Kidney (tissue), 22 donors: ENCODE measurements at places on chromosomes 5 and 9. TPM values are rescaled to one million over a fixed set of nuclear protein-coding genes. Genes with fewer than 3 reads are reported as not detected.

DNA sequence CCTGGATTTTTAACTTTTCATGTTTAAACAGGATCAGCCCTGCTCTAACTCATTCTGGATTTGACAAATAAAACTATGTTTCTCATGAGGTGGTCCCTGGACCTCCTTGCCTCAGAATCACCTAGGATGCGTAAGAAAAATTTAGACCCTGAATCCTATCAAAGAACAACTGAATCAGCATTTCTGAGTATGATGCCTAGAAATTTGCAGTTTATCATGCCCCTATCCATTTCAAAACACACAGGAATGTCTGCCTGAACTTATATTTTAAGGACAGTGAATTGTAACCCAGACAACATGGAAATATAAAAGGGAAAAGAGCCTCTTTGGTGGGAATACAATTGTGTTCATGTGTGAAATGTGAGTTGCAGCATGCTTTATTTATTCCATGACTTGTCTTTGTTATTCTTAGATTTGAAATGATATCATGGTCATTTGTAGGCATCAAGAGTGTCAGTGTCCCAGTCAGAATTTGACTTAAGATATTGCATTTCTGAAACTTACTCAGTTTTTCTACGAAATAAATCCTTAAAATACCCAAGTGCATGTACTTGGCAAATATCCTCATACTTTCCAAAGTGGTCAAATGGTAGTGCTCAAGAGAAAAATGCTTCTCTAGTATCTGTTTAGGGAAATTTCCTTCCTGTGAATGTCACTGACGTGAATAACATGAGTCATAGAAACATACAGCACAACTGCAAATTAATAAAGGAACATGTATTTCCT, 144.3 kb downstream of the GIN1 start:
- no peak for DNase-seq

- no peak for DNase-seq
Observed at GRCh38 chr5:73515232-73515631, 17.0 kb downstream of the BTF3 start.

DNA sequence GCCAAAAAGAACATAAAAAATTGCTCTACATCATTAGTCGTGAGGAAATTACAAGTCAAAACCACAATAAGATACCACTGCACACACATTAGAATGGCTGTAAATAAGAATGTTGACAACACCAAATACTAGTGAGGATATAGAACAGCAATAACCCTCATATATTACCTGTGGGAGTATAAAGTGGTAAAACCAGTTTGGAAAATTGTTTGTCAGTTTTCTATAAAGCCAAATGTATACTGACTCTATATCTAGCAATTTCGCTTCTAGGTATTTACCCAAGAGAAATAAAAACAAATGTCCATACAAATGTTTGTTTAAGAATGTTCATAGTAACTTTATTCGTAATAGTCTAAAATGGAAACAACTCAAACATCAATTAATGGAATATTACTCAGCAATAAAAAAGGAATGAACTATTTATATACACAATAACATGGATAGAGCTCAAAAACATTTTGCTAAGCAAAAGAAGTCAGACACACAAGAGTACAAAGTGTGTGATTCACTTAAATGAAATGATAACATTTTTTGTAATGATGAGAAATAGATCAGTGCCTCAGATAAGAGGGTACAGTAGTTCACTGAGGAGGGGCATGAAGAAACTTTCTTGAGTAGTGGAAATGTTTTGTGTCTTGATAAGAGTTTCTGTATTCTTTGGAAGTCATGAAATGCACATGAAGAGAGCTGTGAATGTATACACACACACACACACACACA, 219.6 kb upstream of the ZNF462 start:
- no peak for DNase-seq

DNA sequence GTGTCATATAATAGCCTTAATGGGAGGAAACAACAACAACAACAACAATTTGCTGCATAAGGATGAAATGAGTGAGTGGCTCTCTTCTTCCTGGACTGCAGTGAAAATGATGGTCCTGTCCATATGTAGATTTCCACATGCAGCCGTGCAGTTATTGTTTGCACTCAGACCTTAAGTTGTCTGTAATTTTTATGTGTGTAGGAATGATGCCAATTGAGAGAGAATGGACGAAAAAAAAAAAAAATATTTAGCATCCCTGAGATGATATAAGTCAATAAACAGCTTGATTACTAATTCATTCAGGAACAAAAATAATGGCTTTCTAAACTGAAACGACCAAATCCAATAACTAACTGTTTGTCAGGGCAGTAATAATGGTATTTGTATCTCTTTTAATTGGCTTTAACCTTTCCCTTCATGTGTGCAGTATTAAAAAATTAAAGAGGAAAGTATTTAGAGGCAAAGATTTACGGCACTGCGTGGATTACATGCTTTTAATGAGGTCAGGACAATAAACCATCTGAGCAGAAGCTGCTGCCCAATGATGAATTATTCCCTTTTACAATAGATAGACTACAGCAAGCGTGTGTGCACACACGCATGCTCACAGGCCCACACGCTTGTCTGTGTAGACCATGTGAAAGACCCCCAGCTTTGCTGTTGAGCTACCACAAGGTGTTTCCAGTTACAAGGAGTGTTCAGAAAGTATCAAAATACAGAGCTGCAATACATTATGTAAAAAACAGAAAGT, 459.5 kb upstream of the WWC1 start:
- no peak for DNase-seq

- DNase-seq: no peak
Observed at GRCh38 chr9:15132091-15132490, 174.9 kb downstream of the TTC39B start.

DNA sequence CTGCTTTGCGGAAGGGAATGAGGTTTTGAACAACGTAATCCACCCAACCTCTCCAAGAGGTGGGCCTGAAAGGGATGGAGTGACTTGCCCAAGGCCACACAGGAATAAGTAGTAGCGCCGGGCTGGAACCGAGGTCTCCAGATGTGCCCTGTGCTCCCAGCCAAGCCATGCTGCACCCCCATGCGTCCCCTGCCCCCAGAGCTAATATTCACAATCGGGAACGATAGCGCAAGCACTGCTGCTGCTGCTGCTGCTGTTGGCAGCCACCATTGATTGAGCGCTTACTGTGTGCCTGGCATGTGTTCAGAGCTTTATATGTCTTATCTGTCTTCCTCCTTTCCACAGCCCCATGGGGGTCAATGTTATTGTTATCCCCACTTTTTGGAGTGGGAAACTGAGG, 43.9 kb downstream of the AMBP start:
- DNase-seq: no peak

DNA sequence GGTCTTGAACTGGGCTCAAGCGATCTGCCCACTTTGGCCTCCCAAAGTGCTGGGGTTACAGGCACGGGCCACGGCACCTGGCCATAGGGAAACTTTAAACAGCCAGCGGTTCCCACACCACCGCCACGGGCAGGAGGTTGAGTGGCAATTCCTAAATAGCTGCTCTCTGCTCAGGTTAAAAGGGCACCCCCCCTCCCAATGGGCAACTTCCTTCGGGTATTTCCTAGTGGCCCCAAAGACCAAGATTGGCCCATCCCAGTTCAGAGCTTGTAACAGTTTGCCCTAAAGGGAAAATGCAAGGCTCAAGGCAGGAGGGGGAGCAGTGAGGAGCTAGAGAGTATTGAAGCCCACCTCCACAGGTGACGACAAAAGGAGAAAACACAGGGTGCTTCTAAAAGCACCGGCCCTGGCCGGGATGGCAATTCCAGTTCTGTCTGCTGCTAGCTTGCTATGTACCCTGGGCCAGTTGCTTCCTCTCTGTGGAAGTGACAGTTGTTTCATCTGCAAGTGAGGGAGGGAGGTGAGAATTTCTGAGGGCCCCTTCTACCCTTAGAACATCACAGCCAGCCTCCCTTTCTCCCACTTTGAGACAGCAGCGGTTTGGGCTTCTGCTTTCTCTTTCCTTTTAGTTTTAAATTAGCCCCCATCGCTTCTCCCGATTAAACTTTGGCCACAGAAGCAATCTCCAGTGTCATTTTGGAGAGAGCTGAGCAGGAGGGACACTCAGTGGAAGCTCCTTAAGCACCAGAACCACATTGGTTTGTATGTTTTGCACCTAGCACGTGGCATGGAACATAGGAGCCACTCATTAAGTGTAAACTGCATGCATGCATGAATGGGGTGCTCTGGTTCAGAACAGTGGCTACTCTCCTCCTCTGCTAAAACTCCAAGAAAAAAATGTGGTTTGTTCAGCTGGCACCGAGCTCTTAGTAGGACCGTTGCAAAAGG, 17.3 kb upstream of the TNIP1 start:
- DNase-seq: no peak

Gene C6
- polyA plus RNA-seq: 5.2 TPM

Gene CAPSL
- polyA plus RNA-seq: 4.3 TPM

Gene SLC1A1
- polyA plus RNA-seq: 19.6 TPM

Gene CENPK
- not detected for polyA plus RNA-seq
